ENCODE measurements at places on chromosomes 12 and 14. TPM values are rescaled to one million over a fixed set of nuclear protein-coding genes. Genes with fewer than 3 reads are reported as not detected.

Gene ALDH1L2
- 7.5 TPM for total RNA-seq

Gene GALNT9
- 0.93 TPM for total RNA-seq

Gene LRP1-AS
- 0.66 TPM for total RNA-seq

Gene FGF6
- 24.7 TPM for total RNA-seq

Gene RTN1
- 1.2 TPM for total RNA-seq

Gene CDCA3
- 14.0 TPM for total RNA-seq

Gene KRT72
- total RNA-seq = not detected

Gene NFATC4
- 54.5 TPM for total RNA-seq

Gene ANO2
- total RNA-seq = 3.4 TPM

Gene CD4
- total RNA-seq = 3.1 TPM

Gene HOXC13
- 0.04 TPM for total RNA-seq

Gene DNAJC22
- total RNA-seq = 0.04 TPM

Gene KERA
- total RNA-seq = 223 TPM

Gene CFL2
- total RNA-seq = 573 TPM

Gene SPTB
- total RNA-seq = 126 TPM

Gene IL22
- total RNA-seq = not detected

Gene B3GNT4
- 0.04 TPM for total RNA-seq

Gene MGP
- 500 TPM for total RNA-seq

Gene FOXN4
- 0.04 TPM for total RNA-seq

Gene ALX1
- total RNA-seq = 0.62 TPM

Gene CCDC38
- 0.09 TPM for total RNA-seq

Gene NOXRED1
- 0.13 TPM for total RNA-seq

Gene RHOJ
- total RNA-seq = 7.1 TPM

Gene DBX2
- 0.22 TPM for total RNA-seq

Gene INHBE
- total RNA-seq = 1.8 TPM

Gene DAO
- 0.09 TPM for total RNA-seq

Gene NRDE2
- total RNA-seq = 9.6 TPM

Gene PPP1R1A
- 17.6 TPM for total RNA-seq

Gene SPX
- total RNA-seq = 12.9 TPM

Gene CEP128
- total RNA-seq = 4.2 TPM

Gene PLEKHH1
- total RNA-seq = 0.75 TPM

Gene TAS2R8
- total RNA-seq = 0.04 TPM

Gene TEX22
- 0.49 TPM for total RNA-seq

Gene OR6C2
- not detected for total RNA-seq
